ENCODE measurements at places on chromosomes 6 and 20.
A peak's percentile ranks its signal among the peaks of the same experiment; 100 is the strongest.

- DNase-seq: no peak
These were observed 3.0 kb downstream of the ANKRD66 start for GRCh38 chr6:46749731-46750130.

DNA sequence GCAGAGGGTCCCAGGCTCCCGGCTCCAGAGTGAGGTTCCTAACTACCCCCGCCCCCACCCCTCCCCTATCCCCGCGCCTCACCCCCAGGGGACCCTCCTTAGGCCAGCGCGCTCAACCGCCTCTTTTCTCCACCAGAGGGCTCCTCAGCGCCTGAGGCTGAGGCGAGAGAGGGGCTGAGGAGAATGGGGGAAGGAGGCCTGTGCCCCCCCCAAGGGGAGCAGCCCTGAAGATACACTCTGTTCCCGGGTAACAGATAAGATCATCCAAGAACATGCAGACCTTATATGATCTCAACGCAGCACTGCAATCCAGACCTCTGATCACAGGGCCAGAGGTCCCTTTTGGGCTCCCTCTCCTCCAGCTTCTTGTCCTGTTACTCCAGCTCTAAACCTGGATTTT, 43.3 kb upstream of the MRPS10 start:
- DNase-seq: peak; percentile 11

GRCh38 chr20:58642441-58642840, 8.6 kb upstream of the STX16 start:
- DNase-seq: no peak

DNA sequence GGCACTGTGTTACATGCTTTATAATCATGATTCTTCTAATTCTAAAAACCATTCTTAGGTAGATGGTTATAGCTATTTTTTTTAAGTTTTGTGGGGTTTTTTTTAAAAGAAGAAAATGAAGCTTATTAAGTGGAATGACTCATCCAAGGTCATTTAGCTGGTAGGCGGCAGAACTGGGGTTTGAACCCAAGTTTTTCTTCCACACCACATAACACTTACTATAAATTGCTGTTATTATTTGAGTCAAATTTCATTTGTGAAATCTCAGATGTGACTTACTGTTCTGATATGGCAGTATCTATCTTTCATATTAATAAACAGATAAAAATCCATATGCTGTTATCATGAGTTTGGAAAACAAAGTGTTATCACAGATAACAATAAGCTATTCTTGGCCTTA, 10.4 kb upstream of the COL10A1 start:
- DNase-seq: no peak

- DNase-seq: no peak
These were observed 207.1 kb upstream of the POU3F2 start for GRCh38 chr6:98627129-98627775.

DNA sequence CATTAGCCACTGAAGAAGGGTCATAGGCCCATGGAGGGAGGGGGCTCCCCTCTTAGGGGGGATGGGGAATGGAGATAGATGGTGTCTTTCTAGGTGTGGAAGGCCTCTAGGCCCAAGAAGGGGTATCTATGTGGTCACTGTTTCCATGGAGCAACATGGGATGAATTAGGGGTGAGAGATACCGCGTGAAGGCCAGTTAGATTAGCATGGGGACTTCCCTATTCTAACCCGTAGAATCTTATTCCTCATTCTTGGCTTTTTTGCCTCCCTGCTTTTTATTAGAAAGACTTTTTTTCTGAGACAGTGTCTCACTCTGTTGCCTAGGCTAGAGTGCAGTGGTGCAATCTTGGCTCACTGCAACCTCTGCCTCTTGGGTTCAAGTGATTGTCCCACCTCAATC, 3.2 kb downstream of the RAB44 start:
- no peak for DNase-seq

DNA sequence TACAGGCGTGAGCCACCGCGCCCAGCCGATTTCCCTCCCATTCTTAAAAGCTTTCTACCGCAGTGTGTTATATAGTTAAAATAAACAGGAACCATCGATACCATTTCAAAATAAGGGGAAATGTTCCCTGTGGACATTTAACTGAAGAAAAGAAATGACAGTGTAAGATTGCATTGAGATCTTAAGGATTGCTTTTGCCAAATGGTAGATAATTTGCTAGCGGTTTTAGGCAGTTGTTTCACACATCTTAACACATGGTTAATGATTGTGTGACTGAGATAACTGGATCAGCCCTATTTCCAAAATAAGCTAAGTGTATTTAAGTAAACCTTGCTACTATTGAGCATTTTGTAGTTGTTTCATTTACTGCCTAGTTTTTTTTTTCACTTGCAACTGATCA, 15.6 kb downstream of the STX16 start:
- DNase-seq: no peak

DNA sequence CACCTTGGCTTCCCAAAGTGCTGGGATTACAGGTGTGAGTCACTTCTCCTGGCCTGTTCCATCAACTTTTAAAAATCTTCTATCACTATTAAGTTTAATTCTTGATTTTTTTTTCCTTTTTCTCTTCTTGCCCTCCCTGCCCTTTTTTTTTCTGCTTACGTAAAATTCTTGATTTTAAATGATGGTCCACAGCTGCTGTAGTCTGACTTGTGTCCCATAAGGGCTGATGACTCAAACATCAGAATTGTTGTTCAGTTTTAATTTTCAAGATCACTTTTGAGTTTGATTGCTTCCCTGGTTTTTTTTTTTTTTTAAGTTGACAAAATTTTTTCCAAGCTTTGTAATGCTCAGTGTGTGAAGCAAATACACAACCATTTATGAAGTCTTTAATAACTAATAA, 61.9 kb downstream of the CBFA2T2 start:
- DNase-seq: no peak

- DNase-seq: no peak
These were observed 16.6 kb upstream of the CCND3 start for GRCh38 chr6:41958022-41958856.

DNA sequence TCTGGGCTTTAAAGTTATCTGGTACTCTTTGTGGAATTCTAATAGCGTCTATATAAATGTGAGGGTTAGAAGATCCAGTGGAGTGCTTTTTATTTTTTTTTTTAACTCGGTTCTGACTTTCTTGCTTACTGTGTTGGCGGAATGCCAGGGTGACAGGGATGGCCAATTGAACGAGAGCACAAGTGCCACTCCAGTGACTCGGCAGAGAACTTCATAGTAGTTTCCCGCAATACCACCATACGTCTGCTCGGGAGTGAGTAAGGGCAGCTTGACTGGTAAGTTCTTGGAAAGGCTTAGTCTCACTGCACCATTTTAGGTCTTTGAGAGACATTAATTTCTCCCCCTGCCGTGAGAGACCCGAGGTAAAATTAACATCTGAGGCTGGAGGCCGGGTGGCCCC, 49.4 kb upstream of the TULP1 start:
- no peak for DNase-seq

GRCh38 chr20:1720226-1720625, 62.6 kb upstream of the SIRPG start:
- no peak for DNase-seq

GRCh38 chr6:155050311-155050710, 55.2 kb downstream of the TIAM2 start:
- DNase-seq: no peak

- DNase-seq: no peak
These were observed 1090.0 kb upstream of the EYS start for GRCh38 chr6:66796987-66797386.

DNA sequence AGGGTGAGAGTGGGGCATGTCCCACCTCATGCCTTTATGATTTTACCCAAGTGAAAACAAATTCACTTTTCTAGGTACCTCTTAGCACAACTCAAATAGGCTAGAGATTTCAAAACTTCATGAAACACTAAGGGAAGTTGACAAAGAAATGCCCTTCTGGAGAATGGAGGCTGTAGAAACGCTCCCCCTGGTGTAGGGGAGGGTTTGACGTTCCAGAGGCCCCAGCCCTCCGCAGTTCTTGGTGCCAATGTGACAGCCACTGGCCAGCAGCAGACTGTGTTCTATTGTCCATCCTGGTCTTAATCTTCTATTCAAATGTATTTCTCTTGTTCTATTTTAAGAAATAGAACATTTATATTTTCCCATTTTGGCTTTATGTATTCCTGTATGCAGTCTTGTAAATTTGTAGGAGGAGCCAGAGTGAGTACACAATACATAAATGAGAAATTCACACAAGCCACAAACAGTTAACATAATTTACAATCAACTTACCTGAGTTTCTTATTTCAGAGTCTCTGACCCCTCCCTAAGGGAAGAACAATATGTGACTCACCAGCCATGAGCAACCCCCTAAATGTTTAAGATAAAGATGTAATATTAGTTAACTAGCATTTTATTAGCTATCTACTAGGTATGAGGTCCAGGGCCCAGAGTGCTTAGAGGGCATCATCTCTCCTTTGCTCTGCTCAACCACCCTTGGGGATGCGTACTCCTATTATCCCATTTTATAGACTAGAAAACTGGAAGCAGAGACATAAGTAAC, 8.8 kb upstream of the MUC21 start:
- no peak for DNase-seq

DNA sequence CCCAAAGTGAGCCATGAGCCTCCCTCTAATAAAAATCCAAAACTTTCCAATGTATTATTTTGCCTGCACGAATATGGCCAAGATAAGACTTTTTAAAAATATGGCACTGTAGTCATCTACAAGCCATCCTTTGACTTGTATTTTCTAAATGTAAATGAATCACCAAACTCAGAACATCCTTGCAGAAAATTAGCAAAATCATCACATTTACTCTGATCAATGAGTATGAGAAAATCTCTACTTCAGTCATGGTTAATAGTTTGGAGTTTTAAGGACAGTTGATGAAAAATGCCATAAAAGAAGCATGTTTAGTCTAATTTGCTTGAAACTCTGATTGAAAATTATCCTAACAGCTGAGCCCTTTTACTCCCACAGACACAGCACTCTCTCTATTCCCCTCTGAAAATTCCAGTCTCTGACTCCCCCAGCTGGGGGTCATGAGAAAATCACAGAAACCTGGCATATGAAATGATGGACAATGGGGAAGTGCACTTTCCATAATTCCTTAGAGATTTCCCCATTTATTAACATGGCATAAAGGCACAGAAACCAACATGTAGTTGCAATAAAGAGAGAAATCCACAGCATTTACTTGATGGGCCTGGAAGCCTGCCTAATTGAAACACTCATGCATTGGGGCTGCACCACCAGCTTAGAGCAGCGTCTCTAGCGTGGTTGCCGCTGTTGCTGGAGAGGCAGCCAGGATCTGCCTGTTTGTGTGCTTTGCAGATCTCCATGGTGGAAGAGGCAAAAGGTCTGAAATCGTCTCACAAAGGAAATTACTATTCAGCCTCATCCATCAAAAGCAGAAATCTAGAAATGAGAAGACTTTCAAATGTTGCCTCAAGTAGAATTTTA, 214.0 kb downstream of the WDR27 start:
- DNase-seq: no peak

DNA sequence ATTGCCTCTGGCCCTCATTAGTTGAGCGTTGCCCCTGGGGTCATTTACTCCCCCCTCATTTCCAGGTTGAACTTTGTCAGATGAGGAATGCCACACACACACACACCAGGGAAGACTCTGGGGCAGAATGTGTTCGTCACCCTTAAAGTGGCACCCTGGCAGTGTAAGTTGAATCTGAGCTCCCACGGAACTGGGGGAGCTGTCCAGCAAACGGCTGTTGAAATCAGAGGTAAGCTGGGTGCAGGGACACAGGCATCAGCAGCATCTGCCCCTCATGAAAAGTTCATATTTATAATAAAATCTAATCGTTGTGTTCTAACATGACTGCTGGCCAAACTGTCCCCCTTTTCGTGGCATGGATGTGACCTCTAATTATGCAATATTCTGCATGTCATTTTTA, 4.3 kb upstream of the MC3R start:
- DNase-seq: no peak

DNA sequence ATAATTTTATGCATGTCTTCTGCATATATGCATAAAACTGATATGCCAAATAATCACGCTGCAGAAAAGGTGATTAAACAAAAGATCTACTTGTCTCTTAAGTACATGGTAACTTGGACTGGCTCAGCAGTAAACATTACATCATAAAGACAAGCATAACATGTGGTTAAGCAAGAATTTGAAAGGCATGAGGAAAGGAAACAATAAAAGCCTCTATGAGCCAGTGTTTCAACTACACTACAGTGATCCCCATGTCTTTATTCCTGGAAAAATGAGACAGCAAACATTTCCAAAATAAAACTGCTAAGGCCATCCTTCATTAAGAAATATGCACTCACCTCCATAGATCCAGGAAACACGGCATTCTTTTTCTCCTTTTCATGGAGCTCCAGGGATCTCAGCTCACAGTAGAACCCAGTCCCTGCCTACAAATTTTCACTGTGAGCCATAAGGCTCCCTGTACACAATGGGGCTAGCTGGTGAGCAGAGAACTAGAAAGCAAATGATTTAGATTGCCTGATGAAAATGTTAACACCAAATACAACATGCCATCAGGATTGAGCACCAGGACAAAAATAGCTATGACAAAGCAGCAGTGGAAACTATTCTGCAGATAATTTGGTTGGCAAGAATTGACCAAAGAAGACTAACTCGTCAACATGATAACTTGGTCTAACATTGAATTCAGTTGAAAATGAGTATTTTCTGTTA, 156.1 kb downstream of the COL21A1 start:
- no peak for DNase-seq

DNA sequence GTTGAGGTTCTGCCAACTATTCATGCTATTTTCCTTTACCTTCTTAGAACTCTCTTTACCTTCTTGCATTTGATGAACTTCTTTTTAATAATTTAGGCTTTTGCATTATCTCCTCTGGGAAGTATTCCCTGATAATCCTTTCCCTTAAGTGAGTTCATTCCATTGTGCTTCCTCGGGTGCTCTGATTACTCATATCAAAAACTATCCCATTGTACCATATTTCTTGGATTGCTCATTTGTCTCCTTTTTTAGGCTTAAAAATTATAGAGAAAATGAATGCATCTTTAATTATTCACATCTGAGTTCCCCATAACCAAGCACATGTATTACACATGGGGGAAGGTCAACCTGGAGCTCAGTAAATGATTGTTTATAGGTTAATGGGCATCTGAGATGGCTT, 2.5 kb downstream of the CALHM4 start:
- no peak for DNase-seq

GRCh38 chr6:33925936-33926335, 122.1 kb upstream of the MLN start:
- DNase-seq: no peak

DNA sequence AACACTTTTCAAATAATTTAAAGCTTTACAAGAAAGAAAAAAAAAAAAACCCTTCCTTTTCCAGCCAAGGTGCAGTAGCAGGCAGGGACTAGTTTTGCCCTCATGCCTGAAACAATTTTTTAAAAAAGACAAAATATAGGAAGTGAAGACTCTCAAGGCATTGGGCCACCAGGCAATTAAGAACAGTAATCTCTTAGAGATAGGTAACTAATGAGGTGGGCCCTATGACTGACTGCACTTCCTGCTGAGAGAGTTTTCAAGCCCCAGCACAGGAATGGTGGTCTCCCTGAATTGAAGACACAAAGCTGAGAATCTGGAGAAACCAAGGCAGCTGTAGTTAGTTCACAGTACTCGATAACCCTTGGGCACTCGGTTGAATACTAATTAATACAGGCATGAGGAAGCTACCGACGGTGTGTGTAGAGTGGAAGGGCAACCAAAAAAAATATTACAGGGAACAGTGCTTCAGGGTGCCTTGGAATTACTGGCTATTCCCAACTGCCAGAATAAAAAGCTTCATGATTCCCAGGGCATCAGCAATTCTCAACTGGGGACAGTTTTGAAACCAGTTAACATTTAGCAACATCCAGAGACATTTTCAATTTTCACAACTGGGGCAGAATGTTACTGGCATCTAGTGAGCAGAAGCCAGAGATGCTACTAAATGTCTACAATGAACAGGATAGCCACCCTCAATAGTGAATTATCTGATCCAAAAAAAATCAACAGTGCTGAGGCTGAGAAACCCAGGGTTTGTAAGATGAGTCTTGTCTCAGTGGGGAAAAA, 36.0 kb upstream of the PLN start:
- DNase-seq: no peak
